ENCODE measurements at places on chromosomes 2 and 18.

GRCh38 chr2:160269803-160270570, 69.9 kb upstream of the ITGB6 start:
- peak; percentile 93 for DNase-seq

DNA sequence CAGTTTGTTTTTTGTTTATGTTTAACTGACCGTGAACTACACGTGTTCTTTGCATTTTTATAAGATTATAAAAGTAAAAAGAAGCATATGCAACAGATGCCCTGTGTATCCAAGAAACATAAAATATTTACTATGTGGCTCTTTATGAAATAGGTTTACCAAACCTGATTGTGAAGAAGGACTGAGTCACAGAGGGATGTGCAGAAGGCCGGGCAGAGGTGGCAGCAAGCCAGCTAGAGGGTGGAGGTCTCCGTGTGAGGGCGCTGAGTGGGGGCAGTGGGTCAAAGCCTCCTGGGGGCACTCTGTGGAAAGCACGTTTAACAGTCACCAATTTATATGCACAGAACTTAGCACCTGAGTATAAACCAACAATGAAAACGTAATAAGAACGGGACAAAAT, 97.2 kb downstream of the TMEM18 start:
- no peak for DNase-seq

DNA sequence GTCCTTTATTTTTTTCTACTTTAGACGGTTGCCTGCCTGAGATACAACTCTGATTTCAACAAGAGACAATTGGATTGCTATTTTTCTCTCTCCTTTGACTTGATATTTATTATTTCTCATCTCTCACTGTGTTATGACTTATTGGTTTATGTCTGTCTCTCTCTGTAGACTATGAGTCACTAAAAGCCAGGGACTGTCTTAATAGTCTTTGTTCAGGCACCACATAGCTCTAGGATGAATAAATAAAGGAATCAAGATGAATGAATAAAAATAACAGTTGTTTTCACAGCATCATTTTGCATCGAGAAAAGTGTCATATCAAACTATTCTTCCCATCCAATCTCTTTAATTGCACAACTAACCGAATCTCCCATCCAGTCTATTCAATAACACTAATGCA, 31.4 kb upstream of the CD28 start:
- no peak for DNase-seq

GRCh38 chr2:46180189-46180588, 117.0 kb upstream of the EPAS1 start:
- no peak for DNase-seq

GRCh38 chr2:145185696-145186095, 665.8 kb upstream of the ZEB2 start:
- no peak for DNase-seq

- no peak for DNase-seq
Measured at GRCh38 chr2:5145053-5145452, 547.1 kb upstream of the SOX11 start.

DNA sequence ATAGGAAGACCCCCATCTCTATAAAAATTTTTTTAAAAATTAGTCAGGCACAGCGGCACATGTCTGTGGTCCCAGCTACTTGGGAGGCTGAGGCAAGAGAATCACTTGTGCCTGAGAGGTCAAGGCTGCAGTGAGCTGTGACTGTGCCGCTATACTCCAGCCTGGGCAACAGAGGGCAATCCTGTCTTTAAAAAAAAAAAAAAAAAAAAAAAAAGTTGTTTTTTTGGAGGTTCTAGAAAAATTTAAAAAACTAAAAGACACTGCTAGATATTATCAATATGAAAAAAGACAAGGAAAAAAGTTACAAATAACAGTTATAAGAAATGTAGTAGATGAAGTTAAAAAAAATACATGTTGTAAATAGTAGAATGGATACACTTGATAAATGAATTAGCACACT, 56.1 kb upstream of the C2orf15 start:
- peak; percentile 38 for DNase-seq

- DNase-seq, result peak; percentile 5
Measured at GRCh38 chr18:54117853-54118773, 106.4 kb downstream of the MBD2 start.

DNA sequence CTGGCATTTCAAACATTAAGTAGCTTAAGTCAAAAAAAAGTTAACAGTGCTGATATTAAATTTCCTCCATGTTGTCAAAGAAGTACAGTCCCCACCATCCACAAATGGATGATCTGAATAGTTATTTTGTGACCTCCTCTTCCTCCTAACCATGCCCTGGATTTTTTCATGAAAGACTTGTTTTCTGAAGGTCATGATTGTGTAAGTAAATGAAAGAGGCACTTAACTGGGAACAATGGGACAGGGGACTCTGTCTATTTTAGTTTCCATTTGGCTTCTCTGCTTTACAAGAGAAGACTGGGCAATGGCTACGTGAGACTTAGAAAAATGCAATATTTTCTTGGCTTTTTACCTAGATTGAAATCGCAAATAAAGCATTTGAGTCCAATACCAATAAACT, 32.2 kb downstream of the PECR start:
- no peak for DNase-seq

DNA sequence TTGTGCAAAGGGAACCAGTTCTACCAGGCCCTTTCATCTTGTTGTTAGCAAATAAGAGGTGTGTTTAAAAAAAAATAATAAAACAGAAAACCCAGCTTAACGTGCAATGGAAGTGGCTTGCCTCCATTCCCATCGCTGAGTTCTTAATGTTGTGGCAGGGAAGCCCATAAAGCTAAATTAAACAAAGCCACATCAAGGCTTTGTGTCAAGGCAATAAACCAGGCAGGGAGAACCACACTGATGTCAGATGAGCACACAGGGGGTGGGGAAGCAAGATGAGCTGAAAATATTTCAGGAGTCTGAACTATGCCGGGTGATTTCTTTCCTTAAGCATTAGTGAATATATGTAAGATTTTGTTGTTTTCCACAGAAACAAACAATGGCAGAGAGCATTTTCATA, 73.5 kb downstream of the PHLPP1 start:
- no peak for DNase-seq

GRCh38 chr2:74000666-74001065, 16.0 kb downstream of the TET3 start:
- no peak for DNase-seq

GRCh38 chr2:238814815-238815214, 33.1 kb upstream of the TWIST2 start:
- no peak for DNase-seq

DNA sequence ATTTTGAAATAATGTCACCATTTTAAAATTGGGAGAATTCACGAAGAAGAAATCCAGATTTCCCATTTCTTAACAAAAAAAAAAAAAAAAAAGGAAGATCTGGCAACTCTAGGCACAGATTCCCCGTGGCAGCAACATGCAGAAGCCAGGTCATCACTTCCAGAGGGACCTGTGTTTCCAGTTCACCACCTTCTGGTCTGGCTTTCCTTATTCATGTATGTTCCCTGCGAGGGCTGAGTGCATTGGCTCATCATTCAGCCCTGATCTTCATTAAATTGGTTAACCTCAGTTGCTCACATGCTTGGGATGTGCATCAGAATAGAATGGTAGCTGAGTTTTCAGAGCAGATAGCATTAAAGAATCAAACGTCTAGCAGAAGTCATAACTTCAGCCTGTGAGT, 25.0 kb upstream of the MAP3K20 start:
- no peak for DNase-seq

DNA sequence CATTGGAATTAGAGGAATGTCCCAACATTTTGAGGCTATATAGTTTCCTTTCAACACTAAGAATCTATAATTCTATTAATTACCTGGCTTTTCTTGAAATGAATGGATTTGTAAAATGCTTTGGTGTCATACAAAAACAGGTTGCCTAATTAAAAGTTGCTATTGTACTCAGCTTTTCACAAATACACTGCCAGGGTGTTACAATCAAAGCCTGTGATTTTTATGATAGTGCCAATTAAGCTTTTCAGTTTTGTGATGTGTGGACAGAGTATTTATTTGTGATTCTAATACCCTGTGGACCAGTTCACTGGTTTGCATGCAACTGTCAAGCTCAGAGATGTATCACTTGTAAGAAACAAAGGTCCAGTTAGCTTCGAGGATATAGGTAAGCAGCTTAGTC, 71.8 kb downstream of the NAB1 start:
- DNase-seq, result no peak

GRCh38 chr2:20452551-20452950, 5.7 kb downstream of the RHOB start:
- DNase-seq, result peak; percentile 39

DNA sequence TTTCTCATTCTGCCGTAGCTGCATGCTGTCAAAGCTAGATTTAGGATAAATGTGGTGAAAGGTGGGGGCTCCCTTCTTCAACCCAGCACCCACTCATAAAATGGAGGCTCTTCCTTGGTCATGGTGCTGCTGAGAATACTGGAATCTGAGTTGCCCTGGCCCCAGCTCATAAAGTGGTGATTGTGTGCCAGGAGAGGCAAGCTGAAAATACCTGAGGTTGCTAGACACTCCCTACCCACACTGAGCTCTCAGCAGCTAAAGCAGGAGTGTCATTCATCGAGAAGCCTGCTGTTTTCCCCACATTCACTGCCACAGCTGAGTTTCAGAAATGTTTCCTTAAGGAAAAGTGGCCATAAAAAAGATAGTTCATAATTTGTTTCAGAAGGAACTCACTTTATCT, 297.1 kb upstream of the RBMS1 start:
- DNase-seq, result no peak

- no peak for DNase-seq
Measured at GRCh38 chr2:65846989-65847678, 414.7 kb upstream of the SPRED2 start.

- DNase-seq, result peak; percentile 74
Measured at GRCh38 chr18:65091744-65092329, 659.0 kb upstream of the CDH7 start.

DNA sequence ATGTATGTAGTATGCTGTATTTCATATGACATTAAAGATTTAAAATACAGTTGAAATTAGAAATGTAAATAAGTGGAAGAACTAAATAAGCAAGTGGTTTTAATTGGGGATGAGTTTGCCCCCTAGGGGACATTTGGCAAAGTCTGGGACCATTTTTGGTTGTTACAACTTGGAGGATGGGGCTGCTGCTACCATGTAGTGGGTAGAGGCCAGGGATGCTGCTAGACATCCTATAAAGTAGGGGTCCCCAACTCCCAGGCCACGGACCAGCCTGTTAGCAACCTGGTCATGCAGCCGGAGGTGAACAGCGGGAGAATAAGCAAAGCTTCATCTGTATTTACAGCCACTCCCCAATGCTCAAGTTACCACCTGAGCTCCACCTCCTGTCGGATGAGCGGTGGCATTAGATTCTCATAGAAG, 27.9 kb upstream of the ASNSD1 start:
- no peak for DNase-seq

DNA sequence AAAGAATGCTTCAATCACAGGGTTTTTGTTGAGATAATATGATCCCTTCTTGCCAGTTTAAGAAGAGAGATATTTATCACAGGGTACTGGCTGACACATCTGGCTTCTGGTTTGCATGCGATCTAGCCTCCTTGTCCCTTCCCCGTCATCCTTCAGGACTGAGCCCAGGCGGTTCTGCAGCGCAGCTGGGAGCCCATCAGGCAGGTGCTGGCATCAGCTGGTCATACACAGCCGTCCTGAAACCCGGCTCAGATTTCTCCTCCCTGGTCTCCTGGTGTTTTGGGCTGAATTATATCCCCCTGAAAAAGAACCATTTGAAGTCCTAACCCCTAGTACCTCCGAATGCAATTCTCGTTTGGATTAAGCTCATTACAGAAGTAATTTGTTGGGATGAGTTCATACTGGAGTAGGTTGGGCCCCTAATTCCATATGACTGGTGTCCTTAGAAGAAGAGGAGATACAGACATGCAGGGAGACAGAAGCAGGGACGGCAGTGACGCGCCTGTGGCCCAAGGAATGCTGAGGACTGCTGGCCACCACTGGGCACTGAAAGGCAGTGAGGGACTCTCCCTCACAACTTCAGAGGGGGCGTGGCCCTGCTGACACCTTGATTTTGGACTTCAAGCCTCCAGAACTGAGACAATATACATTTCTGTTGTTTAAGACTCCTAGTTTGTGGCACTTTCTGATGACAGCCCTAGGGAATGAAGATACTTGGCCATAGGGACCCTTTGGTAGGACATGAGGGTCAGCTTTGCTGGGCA, 83.9 kb upstream of the ODC1 start:
- DNase-seq, result no peak

DNA sequence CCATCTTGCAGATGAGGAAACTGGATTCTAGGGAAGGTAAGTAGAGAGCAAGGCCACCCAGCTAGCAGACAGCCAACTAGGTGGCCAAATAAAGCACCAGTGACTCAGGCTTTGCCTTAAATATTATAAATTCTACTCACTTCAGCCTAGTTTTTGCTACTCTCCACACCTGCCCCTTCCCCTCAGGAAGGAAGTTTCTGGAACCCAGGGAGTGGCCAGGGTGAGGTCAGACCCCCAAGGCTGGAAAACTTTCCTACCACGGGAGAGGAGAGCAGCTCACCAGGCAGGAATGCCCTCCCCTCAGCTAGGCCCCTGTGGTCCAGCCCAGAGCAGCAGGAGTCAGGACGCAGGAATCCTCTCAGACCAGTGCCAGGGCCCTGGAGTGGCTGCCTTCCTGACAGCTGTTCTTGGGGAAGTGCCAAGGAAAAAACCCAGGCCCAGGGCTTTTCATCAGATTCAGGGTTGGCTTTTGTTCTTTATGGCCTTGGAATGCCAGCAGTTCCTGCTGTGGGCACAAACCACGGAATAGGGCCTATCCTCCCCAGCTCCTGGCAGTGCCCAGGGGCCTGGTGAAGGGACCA, 5.1 kb upstream of the PAX8 start:
- DNase-seq, result no peak

DNA sequence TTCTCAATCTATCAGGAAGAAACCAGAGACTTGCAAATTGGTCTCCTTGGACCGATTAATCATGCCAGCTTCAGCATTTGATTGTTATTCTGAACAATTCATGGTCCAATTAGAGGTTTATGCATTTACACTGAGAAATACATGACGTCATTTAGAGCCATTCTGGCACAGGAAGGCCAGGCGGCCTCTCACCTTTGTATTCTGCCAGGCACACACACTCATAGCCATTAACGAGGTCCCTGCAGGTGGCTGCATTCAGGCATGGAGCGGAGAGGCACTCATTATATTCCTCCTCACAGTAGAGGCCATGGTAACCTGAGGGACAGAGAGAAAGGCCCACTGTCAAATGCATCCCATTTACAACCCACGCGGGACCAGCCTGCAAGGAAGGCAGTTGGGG, 146.8 kb upstream of the PID1 start:
- peak; percentile 23 for DNase-seq

DNA sequence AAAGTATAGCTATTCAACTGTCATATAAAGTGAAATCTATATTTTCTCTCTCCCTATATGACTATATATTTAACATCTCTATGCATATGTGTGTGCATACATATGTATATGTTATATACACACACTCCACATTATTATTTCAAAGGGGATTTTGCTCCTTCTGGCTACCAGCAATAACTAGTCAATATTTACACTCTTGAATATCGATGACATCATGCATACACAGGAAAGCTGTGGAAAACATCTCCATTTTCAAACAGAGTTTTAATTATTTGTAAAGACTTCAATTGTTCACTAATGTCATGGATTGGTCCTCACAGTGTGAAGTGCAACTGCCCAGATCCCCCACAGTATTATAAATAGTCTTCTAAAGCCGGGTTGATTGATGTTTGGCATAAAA, 195.9 kb upstream of the TCF4 start:
- DNase-seq, result no peak

GRCh38 chr2:86352137-86352726, 14.8 kb upstream of the REEP1 start:
- no peak for DNase-seq

GRCh38 chr2:173157676-173158293, 82.1 kb downstream of the MAP3K20 start:
- DNase-seq, result no peak

GRCh38 chr18:36680042-36680441, 148.8 kb downstream of the TPGS2 start:
- no peak for DNase-seq

All from neural progenitor cell (in vitro differentiated cells).